Fibroblast of the aortic adventitia (primary cell): ENCODE measurements at places on chromosomes 2 and 18. TPM values are rescaled to one million over a fixed set of nuclear protein-coding genes. Genes with fewer than 3 reads are reported as not detected.

Gene LOXHD1
- not detected in 2 replicates for total RNA-seq

Gene LOXL3
- 11.9 and 18.5 TPM in 2 replicates for total RNA-seq

Gene MAB21L4
- not detected in 2 replicates for total RNA-seq

Gene SMAD2
- 58.7 and 118 TPM in 2 replicates for total RNA-seq

Gene NAT8
- not detected in 2 replicates for total RNA-seq

Gene FIGN
- total RNA-seq: 2.5 and 4.1 TPM in 2 replicates

Gene ALKAL2
- total RNA-seq: 1.3 TPM in 1 of 2 replicates, not detected in the other

Gene GCG
- not detected in 2 replicates for total RNA-seq

Gene SCN3A
- total RNA-seq: 3.1 and 102 TPM in 2 replicates

Gene LPIN2
- 18.2 and 43.7 TPM in 2 replicates for total RNA-seq
